Activated naive CD8-positive, alpha-beta T cell treated with anti-CD3 and anti-CD28 coated beads, Interleukin-2, amount 10 ng/mL, durations not matched to agents 7 days and 5 days (primary cell): ENCODE measurements at places on chromosomes 2 and 18.

DNA sequence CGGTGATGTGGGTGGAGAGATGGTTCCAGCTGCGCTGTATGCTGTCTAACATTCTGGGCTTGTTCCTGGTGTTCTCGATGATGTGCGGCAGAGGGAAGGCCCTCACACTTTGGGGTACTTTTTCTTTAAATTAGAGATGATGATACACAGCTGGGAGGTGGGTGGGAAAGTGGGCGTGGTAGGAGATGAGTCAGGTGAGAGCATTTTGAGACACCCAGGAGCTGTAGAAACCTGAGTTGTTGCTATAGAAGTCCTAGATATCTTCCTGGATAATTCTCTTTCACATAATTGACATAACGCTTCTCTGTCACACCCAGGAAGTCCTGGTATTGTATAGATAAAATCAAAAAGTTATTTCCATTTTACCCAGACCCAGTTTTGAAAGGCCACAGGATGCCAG lies 103.8 kb upstream of the ALKAL2 start:
- no peaks in the 10 kb centered on the region for H3K27me3 ChIP-seq
- H3K36me3 ChIP-seq: no peaks in the 10 kb centered on the region
- H3K4me1 ChIP-seq: peaks cover 10% of the 10 kb centered on the region
- no peak for DNase-seq

DNA sequence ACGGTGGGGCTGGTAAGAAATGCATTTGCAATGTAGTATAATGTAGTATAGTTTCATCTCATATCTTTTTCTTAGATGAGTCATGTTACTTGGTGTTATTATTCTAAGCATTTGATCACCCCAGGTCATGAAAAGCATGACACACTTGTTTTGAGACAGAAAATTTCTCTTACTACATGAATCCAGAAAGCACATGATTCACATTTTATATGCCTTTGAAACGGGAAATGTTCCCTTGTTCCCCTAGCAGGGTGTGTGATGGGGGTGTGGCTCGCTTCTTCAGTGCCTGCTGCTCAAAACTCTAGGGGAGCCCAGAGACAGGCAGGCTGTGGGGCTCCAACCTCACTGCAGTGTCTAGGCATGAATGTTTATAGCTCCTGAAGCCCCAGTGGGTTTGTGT lies 116.0 kb upstream of the RAB27B start:
- H3K27me3 ChIP-seq: peaks cover 18% of the 10 kb centered on the region
- no peak for DNase-seq
- no peak overlapping the region for H3K4me3 ChIP-seq
- H3K27ac ChIP-seq: no peak overlapping the region
- no peaks in the 10 kb centered on the region for H3K36me3 ChIP-seq

DNA sequence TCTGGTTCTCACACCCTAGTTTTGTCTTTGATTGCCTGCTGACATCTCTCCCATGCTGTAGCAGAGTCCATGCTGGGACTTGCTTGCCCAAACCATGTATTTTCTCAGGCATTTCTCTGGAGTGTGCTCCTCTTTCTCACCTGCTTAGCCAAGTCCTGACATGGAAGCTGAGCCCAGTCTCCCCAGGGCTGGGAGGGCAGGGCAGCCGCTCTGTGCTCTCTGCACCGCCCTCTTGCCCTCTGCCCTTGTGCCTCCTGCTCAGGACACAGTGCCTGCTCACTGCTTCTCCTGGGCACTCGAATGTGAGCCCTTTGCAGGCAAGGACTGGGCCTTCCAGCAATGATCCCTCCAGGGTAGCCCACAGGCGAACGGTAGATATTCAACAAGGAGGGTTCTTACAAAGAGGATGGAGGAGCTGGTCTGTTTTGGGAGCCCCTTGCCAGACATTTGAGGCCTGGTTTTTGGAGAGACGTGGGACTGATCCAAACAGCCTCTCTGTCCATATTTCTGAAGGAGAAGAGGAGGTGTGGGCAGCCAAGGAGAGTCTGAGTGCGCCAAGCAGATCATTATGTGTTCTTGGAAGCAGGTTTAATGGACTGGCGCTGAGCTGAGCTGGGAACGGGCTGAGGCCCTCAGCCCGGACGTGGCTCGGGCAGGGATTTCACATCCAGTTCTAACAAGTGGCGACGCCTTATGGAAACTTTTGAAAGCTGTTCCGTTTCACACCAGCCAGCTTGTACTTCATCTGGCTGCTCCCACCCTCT lies 4.0 kb downstream of the SLC14A2 start:
- H3K36me3 ChIP-seq: no peaks in the 10 kb centered on the region
- no peak overlapping the region for H3K4me3 ChIP-seq
- DNase-seq: no peak
- no peaks in the 10 kb centered on the region for H3K4me1 ChIP-seq
- no peak overlapping the region for H3K27ac ChIP-seq

DNA sequence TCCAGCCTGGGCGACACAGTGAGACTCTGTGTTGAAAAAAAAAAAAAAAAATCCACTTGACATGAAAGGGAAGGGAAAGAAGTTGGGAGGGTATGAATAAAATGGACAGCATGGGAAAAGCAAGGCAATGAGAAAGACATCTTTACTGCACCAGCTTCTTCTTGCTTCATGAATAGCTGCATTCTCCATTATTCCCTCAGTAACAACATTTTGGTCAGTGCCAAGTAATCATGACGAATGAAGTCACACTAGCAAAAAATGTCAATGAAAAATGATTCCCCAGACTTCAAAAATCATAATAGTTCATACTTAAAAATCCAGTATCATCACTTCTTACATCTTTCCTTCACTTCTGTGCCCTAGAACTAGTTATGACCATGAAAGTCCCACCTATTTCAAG lies 30.4 kb downstream of the ADAM17 start:
- no peak overlapping the region for H3K4me3 ChIP-seq
- peaks cover 2% of the 10 kb centered on the region for H3K4me1 ChIP-seq
- H3K27ac ChIP-seq: no peak overlapping the region
- peaks cover 28% of the 10 kb centered on the region for H3K36me3 ChIP-seq
- no peak for DNase-seq
- no peaks in the 10 kb centered on the region for H3K27me3 ChIP-seq

- H3K4me1 ChIP-seq: no peaks in the 10 kb centered on the region
- H3K27me3 ChIP-seq: no peaks in the 10 kb centered on the region
- no peaks in the 10 kb centered on the region for H3K36me3 ChIP-seq
- no peak overlapping the region for H3K4me3 ChIP-seq
Measured at GRCh38 chr2:76667821-76668271, 854.3 kb downstream of the LRRTM4 start.

GRCh38 chr2:46277431-46278190 lies 19.6 kb upstream of the EPAS1 start:
- peaks cover 27% of the 10 kb centered on the region for H3K4me1 ChIP-seq
- no peak for DNase-seq
- no peak overlapping the region for H3K27ac ChIP-seq
- peaks cover 7% of the 10 kb centered on the region for H3K27me3 ChIP-seq
- H3K36me3 ChIP-seq: peaks cover 2% of the 10 kb centered on the region

GRCh38 chr2:181242262-181242661 lies 214.9 kb upstream of the ITGA4 start:
- peaks cover 21% of the 10 kb centered on the region for H3K4me1 ChIP-seq
- no peak for DNase-seq
- H3K27ac ChIP-seq: peak overlapping the region; percentile 31
- no peaks in the 10 kb centered on the region for H3K27me3 ChIP-seq
- peaks cover 26% of the 10 kb centered on the region for H3K36me3 ChIP-seq

DNA sequence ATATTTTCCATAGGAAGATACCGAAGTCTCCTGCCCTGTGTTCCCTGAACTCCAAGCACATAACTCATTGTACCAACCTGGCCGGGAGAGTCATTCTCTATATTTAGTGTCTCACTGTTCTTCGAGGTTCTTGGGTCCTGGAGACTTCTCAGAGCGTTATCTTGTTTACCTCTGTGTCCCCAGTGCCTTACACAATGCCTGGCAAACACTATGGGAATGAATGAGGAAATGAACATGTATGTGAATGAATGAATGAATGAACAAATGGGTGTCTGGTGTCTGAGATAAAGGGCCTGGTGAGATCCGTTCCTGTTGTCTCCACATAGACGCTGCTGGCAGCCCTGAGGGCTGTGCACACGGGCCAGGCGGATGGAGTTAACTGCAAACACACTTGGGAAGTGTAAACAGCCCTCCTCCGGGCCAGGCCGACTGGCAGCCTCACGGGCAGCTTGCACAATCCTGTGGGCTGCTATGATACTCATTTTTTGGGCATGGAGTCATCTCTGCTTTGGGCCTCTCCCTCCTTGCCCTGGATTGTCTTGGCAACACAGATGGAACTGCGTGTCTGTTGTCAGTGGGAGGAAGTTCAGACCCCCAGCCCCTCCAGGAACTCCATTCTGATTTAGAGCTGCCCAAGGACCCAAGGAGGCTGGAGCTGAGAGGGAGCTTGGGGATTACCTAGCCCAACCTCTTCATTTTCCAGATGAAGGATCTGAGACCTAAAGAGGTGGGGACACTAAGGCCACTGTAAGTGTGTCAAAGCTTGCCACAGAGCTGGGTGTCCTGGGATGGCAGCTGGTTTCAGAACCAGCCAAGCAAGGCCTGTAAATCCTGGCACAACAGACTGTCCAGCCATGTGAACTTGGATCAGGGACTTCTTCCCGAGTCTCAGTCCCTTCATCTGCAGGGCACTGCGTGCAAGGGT lies 124.4 kb downstream of the INHBB start:
- no peak overlapping the region for H3K27ac ChIP-seq
- no peaks in the 10 kb centered on the region for H3K27me3 ChIP-seq
- no peaks in the 10 kb centered on the region for H3K36me3 ChIP-seq
- no peak for DNase-seq

GRCh38 chr2:201866643-201867473 lies 60.5 kb downstream of the CDK15 start:
- no peaks in the 10 kb centered on the region for H3K4me1 ChIP-seq
- H3K36me3 ChIP-seq: no peaks in the 10 kb centered on the region
- peaks cover 34% of the 10 kb centered on the region for H3K27me3 ChIP-seq
- no peak for DNase-seq
- no peak overlapping the region for H3K4me3 ChIP-seq
- no peak overlapping the region for H3K27ac ChIP-seq

DNA sequence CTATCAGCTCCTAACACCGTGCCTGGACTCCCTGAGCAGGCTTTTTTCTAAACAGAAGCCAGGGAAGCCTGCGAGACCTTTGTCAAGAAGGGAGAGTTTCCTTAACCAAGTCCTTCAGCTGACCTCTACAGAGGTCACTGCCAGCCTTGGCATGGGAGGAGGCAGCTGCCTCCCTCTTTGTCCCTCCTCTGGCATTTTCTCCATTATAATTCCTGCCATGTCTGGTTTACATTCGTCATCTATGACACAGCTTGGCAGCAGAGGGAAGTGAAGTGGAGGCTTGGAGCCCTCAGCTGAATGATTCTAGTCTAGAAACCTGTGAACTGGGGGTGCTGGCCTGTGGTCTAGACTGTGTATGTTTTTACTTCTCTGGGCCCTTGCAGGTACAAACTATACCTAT lies 22.5 kb downstream of the LIPG start:
- no peaks in the 10 kb centered on the region for H3K4me1 ChIP-seq
- no peak overlapping the region for H3K27ac ChIP-seq
- peaks cover 23% of the 10 kb centered on the region for H3K27me3 ChIP-seq
- DNase-seq: no peak

DNA sequence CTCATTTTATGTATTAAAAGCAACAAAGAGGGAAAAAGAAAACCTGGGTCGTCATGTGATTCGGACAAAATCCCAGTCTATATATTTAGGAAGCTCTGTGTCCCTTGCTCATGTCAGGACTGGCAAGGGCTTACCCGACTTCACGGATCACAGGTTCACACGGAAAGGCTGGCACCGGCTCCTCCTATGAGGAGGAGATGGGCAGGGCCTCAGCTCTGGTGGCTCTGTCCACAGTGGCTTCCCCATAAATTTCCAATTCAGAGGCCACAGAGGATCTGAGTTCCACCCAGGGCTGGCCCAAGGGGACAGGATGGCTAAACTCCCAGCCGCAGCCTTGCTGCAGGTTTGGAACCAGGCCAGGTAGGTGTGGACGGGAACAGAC lies 186.8 kb downstream of the BCL2 start:
- peaks cover 47% of the 10 kb centered on the region for H3K4me1 ChIP-seq
- no peaks in the 10 kb centered on the region for H3K27me3 ChIP-seq
- H3K36me3 ChIP-seq: peaks cover 33% of the 10 kb centered on the region
- no peak for DNase-seq
- H3K4me3 ChIP-seq: no peak overlapping the region
- H3K27ac ChIP-seq: no peak overlapping the region

DNA sequence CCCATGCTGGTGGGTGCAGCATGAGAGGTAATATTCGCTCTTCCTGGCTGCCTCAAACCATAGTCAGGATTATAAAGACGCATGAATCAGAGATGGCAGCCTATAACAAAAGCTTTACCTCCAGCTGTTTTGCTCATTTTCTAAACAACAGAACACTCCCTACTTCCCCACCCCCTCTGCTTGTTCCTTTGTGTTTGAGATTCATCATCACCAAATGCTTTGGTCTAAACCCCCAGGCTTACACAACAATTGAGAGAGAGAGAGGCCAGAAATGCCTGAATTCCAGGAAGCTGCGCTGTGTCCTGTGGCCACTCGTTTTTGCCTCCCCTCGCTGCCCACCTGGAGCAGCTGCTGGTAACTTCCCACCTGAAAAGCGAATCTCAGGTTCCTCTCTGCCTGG lies 78.8 kb upstream of the CAPN13 start:
- no peaks in the 10 kb centered on the region for H3K36me3 ChIP-seq
- H3K27ac ChIP-seq: no peak overlapping the region
- no peak overlapping the region for H3K4me3 ChIP-seq
- no peak for DNase-seq
- peaks cover 8% of the 10 kb centered on the region for H3K27me3 ChIP-seq

DNA sequence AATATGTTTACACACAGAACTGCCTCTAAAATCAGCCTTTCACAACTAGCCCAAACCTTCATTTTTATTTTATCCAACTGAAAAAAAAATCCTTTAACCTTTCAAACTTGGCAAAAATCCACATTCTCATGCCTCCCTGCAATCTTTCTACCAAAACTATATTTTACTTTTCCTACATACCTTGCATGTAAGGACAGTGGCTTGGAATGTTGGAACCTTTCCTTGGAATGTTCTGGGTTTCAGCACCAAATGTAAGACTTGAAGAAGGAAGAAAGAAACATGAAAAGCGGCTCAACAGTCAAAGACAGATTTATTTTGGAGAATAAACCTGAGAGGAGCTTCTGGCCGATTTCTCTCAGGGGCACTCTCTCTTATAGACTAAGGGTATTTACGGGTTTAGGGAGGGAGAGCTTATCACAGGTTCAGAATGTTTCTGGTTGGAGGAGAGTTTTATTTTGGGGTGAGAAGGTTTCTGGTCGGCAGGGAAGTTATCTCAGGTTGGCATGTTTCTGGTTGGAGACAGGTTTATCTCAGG lies 79.7 kb downstream of the RRM2 start:
- H3K27me3 ChIP-seq: no peaks in the 10 kb centered on the region
- H3K27ac ChIP-seq: no peak overlapping the region
- no peak for DNase-seq
- no peak overlapping the region for H3K4me3 ChIP-seq
- H3K4me1 ChIP-seq: no peaks in the 10 kb centered on the region
- peaks cover 24% of the 10 kb centered on the region for H3K36me3 ChIP-seq

- peaks cover 2% of the 10 kb centered on the region for H3K4me1 ChIP-seq
- no peak for DNase-seq
- H3K4me3 ChIP-seq: no peak overlapping the region
- no peak overlapping the region for H3K27ac ChIP-seq
Measured at GRCh38 chr2:46690825-46691224, 211.5 kb downstream of the TMEM247 start.

GRCh38 chr2:59276917-59277316 lies 1035.8 kb upstream of the FANCL start:
- no peak overlapping the region for H3K27ac ChIP-seq
- H3K4me3 ChIP-seq: no peak overlapping the region
- H3K27me3 ChIP-seq: no peaks in the 10 kb centered on the region
- no peaks in the 10 kb centered on the region for H3K4me1 ChIP-seq

- H3K4me1 ChIP-seq: no peaks in the 10 kb centered on the region
- no peak overlapping the region for H3K4me3 ChIP-seq
- no peaks in the 10 kb centered on the region for H3K36me3 ChIP-seq
- no peak overlapping the region for H3K27ac ChIP-seq
Measured at GRCh38 chr18:44370861-44371260, 309.8 kb upstream of the SETBP1 start.
